ENCODE measurements at places on chromosomes 12 and 14. TPM values are rescaled to one million over a fixed set of nuclear protein-coding genes. Genes with fewer than 3 reads are reported as not detected.

DNA sequence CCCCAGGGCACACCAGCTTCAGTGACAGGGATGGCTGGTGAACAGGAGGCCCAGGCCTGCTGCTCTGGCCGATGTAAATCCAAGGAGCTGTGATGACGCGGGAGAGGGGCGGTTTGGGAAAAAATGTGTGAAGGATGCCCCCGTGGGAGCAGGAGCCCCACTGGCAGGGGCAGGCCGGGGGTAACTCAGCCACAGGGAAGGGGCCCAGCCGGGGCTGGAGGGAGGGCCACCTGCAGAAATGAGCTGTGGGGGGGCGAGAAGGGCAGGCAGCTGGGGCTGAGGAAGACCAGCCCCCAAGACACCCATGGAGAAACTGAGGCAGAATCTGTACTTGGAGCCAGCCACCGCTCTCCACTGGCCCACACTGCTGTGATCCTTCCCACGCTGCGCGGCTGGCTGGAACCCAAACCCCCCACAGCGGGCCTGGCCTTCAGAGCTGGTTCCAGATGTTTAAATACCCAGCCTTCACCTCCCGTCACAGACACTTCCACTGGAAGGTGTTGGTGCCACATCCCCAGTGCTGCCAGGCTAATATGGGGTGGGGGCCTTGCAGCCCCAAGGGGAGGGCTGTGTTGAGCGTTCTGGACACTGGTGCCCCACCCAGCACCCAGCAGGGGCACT lies 28.5 kb upstream of the ANKRD9 start:
- no peak for DNase-seq

GRCh38 chr14:64005822-64006221 lies 153.0 kb downstream of the SYNE2 start:
- DNase-seq: no peak

- DNase-seq: peak; percentile 46
Observed at GRCh38 chr14:100056964-100057795, 8.0 kb upstream of the EVL start.

DNA sequence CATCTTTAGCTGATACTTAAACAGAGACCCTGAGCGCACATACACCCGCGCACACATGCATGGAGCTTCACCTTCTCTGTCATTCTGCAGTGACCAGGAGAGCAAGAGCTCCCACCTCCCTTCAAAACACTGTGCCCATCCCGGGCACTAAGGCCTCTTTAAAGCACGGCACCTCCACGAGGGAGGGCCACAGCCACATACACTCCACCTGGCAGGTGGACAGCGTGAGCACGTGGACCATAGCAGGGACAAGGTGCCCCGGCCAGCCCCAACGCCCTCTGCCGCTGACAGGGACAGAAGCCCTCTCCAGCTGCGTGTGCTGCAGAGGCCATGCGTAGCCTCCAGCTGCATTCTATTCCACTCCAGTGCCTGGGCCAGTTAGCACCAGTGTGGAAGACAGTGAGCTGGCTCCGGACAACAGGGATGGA lies 5.4 kb downstream of the GAPDH start:
- peak; percentile 17 for DNase-seq

The IKBIP gene
- 15.4 TPM for total RNA-seq
